ENCODE measurements at places on chromosomes 6 and 20. TPM values are rescaled to one million over a fixed set of nuclear protein-coding genes. Genes with fewer than 3 reads are reported as not detected.

- H3K4me3 ChIP-seq = no peak overlapping the region
- H3K36me3 ChIP-seq = no peaks in the 10 kb centered on the region
- H3K4me1 ChIP-seq = peaks cover 13% of the 10 kb centered on the region
- H3K27me3 ChIP-seq = no peaks in the 10 kb centered on the region
These were observed 14.9 kb downstream of the MAN1A1 start for GRCh38 chr6:119334535-119335264.

DNA sequence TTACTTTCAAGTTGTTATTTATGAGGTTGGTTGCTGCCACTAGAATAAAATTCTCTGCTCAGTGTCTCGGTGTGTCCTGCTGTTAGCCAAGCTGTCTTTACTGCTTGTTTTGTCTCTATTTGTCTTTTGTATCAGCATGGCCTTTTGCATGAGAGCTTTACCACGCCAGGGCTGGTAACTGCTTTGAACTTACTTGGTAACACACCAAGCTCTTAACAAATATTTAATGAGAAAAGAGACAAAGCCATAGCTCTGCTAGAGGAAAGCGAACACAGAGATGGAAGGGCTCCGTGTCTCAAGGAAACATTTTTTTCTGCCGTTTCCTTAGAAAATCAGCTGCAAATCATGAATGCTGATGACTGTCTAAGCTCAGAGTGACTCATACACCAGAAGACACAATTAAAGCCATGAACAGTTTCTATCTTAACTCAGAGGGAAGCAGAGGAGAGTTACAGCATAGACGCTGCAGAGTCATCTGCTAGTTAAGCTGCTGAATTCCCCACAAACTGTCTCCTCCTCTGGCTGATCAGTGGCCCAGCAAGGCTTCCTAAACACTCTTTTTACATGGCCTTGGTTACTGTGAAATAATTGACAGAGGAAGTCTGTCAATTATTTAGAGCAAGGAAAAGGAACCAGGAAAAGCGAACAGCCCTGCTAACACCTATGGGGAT, 44.8 kb downstream of the AGPAT4 start:
- H3K36me3 ChIP-seq = peaks cover 5% of the 10 kb centered on the region
- no peak for DNase-seq
- H3K4me1 ChIP-seq = peaks cover 12% of the 10 kb centered on the region
- H3K27me3 ChIP-seq = no peaks in the 10 kb centered on the region
- no peak overlapping the region for H3K4me3 ChIP-seq

- peaks cover 12% of the 10 kb centered on the region for H3K36me3 ChIP-seq
- peaks cover 30% of the 10 kb centered on the region for H3K4me1 ChIP-seq
- no peak for DNase-seq
- no peaks in the 10 kb centered on the region for H3K27me3 ChIP-seq
These were observed 16.6 kb upstream of the MAPK13 start for GRCh38 chr6:36113703-36114102.

GRCh38 chr20:51354191-51354768, 188.2 kb downstream of the NFATC2 start:
- no peak overlapping the region for H3K27ac ChIP-seq
- no peaks in the 10 kb centered on the region for H3K36me3 ChIP-seq
- no peak for DNase-seq

Gene MOXD1
- 0.22 TPM for total RNA-seq

GRCh38 chr6:33252759-33253158, 18.9 kb downstream of the VPS52 start:
- no peaks in the 10 kb centered on the region for H3K36me3 ChIP-seq
- no peaks in the 10 kb centered on the region for H3K27me3 ChIP-seq
- H3K4me1 ChIP-seq = peaks cover 22% of the 10 kb centered on the region
- H3K4me3 ChIP-seq = no peak overlapping the region
- DNase-seq = no peak

DNA sequence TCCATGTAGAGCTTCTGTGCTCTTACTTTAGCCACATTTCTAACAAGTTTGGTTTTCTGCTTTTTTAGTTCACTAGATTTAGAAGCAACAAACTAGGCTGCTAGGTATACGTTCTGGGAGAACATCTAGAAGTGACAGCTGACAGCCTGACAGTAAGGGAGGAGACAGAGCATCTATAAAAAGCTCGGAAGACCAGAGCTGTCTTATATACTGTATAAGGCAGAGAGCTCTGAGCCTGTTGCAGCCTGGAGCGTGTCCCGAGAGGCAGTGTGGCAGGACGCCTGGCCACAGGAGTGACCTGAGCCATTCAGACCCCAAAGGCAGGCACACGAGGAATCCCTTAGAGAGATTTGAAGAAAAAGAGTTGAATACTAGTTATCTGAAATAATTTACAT, 24.6 kb downstream of the PPP1R14C start:
- H3K27ac ChIP-seq = no peak overlapping the region
- no peaks in the 10 kb centered on the region for H3K36me3 ChIP-seq
- H3K4me3 ChIP-seq = no peak overlapping the region
- no peak for DNase-seq
- H3K4me1 ChIP-seq = no peaks in the 10 kb centered on the region
- peaks cover 13% of the 10 kb centered on the region for H3K27me3 ChIP-seq

DNA sequence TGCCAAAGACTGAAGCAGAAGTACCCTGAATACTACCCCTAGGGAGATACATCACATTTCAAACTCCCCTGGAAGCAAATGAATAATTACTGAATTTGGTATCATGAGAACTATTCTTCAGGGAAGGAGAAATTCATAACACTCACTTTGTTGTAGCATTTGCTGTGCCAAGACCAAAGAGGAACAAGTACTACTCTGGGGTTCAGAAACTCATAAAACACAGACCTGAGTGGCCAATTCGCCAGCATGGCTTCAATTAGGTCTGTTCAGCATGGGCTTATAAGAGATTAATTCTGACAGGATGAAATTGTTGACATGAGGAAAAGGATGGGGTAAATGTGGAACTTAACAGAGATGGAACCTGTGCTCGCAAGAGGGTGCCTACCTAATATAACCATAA, 6.5 kb downstream of the ELOVL5 start:
- peaks cover 5% of the 10 kb centered on the region for H3K36me3 ChIP-seq
- no peak overlapping the region for H3K4me3 ChIP-seq
- H3K27ac ChIP-seq = peak overlapping the region; percentile 31
- peaks cover 92% of the 10 kb centered on the region for H3K4me1 ChIP-seq
- H3K27me3 ChIP-seq = no peaks in the 10 kb centered on the region

DNA sequence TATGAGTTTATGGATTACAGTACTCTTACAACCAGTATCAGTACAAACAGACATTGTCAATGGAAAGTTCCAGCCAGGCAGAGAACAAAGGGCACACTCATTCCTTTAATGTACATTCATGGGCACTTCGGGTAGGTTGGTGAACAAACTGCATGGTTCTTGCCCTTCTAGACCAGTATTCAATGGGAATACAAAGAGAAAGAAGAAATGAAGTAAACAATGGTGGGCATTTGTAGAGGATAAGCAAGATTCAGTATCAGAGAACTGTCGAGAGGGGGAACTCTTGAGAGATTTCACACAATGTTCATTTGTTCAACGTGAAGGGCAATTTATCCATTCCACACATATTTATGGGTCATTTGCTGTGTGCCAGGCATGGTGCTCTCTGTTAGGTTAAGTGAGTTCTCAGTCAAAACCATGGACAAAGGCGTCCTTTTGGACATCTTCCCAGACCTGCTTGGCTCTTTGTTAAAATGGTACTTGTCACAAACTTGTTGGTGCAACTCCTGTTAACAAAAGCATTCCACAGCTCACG, 714.8 kb downstream of the DHX35 start:
- H3K27ac ChIP-seq = no peak overlapping the region
- H3K36me3 ChIP-seq = no peaks in the 10 kb centered on the region
- H3K27me3 ChIP-seq = peaks cover 6% of the 10 kb centered on the region
- H3K4me1 ChIP-seq = no peaks in the 10 kb centered on the region
- H3K4me3 ChIP-seq = no peak overlapping the region

DNA sequence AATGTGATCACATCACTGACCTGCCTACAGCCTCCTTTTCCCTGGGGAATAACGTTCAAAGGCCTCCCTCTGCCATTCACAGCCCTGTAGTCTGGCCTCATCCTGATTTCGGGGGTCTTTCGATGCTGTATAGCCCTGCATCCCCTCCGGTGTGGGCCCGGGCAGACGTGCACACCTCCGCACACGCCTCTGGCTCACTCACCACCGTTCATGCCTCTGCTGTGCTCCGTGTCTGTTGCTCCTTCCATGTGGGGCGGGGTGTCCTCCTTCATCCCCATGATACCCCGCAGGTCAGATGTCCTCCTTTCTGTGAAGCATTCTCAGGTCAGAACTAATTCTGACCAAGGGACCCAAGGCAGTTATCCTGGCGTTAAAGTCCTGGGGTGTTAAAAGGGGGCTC, 13.8 kb upstream of the RBM38 start:
- no peaks in the 10 kb centered on the region for H3K36me3 ChIP-seq
- H3K4me1 ChIP-seq = peaks cover 48% of the 10 kb centered on the region
- no peak overlapping the region for H3K27ac ChIP-seq
- no peaks in the 10 kb centered on the region for H3K27me3 ChIP-seq
- DNase-seq = no peak

Gene TAAR5
- total RNA-seq = not detected

DNA sequence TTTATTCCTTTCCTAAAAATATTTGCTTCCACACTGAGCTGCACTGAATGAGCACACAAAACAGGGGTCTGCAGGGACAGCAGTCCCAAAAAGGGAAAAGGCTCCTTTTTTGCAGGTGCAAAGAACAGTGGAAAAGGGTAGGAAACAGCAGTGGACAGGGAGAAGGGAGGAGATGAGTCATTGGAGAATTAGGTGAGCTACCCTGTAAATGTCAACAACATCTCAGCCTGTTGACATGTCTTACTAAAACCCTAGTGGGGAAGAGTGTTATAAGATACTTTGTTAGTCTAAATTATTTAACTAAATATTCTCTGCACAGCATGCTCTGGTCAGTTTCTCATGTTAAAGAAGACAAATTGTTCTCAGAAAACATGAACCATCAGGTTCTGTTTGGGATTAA, 151.5 kb upstream of the FBXL4 start:
- H3K4me1 ChIP-seq = no peaks in the 10 kb centered on the region
- DNase-seq = no peak
- H3K36me3 ChIP-seq = no peaks in the 10 kb centered on the region
- H3K27ac ChIP-seq = no peak overlapping the region

DNA sequence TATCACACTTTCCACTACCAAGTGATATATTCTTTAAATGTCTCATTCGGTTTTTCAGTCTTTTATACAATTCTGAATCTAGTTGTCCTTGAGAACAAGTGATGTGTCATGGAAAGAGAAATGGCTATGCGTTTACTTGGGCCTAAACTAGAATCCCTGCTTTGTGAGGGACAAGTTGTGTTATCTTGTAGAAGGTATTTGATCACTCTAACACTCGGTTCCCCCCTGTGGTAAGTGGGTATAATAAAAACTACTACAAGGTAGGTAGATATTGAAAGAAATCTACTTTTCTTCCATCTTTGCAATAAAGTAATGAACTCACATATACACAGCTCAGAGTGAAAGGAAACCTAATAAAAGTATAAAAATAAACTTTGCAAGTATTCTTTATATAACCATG, 108.9 kb downstream of the MANEA start:
- no peak overlapping the region for H3K4me3 ChIP-seq
- H3K4me1 ChIP-seq = no peaks in the 10 kb centered on the region
- no peak overlapping the region for H3K27ac ChIP-seq

Gene HLA-DMB
- total RNA-seq = 23.5 TPM

Gene BPIFB1
- not detected for total RNA-seq

GRCh38 chr6:33118525-33119123, 42.8 kb downstream of the HLA-DPB1 start:
- peaks cover 1% of the 10 kb centered on the region for H3K36me3 ChIP-seq
- DNase-seq = no peak
- no peak overlapping the region for H3K27ac ChIP-seq
- H3K4me3 ChIP-seq = no peak overlapping the region
- H3K4me1 ChIP-seq = peaks cover 40% of the 10 kb centered on the region

Gene TMEM151B
- not detected for total RNA-seq

Gene PI16
- total RNA-seq = 0.65 TPM

DNA sequence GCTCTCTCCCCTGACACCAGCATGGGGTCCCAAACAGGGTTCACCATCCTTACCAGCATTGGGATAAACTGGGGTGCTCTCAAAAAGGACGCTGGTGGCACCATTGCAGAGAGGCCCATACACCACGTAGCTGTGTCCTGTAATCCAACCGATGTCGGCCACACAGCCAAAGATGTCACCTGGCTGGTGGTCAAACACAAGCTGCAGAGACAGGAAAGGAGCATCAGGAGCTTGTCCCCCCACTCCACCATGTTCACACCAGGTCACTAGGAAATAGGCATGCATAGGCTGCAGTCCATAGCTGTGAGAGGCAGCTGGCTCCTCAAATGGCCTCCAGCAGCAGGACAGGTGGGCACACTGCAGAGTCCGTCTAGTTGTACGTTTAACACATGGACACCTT, 28.8 kb upstream of the APMAP start:
- peaks cover 24% of the 10 kb centered on the region for H3K4me1 ChIP-seq
- H3K4me3 ChIP-seq = no peak overlapping the region
- H3K27ac ChIP-seq = no peak overlapping the region
- no peak for DNase-seq
- H3K36me3 ChIP-seq = peaks cover 15% of the 10 kb centered on the region

GRCh38 chr6:71083308-71083820, 126.5 kb upstream of the B3GAT2 start:
- H3K4me1 ChIP-seq = no peaks in the 10 kb centered on the region
- H3K36me3 ChIP-seq = no peaks in the 10 kb centered on the region
- H3K27me3 ChIP-seq = no peaks in the 10 kb centered on the region
- H3K27ac ChIP-seq = no peak overlapping the region
